HT1080 (cell line): ENCODE measurements at places on chromosomes 5 and 9.

- no peak for DNase-seq
Observed at GRCh38 chr5:74288448-74289108, 351.9 kb downstream of the ENC1 start.

GRCh38 chr9:124674651-124675050 is 96.5 kb downstream of the NR6A1 start:
- DNase-seq, result no peak

DNA sequence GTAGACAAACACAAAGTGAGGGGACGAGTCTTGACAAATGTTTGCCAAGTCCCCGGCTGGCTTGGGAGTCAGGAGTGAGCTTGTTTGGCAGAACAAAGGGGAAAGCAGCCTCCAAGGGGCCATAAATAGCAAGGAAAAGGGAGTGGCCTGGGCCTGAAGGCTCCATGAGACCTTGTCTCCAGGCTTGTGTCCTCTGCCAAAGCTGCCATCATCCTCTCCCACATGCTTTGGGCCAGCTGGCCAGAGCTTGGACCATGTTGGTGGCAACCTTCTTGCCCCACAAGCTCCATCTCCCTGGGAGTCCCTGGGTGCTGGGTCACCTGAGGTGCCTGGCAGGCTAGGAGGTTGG is 13.3 kb upstream of the PITX1 start:
- DNase-seq, result no peak

DNA sequence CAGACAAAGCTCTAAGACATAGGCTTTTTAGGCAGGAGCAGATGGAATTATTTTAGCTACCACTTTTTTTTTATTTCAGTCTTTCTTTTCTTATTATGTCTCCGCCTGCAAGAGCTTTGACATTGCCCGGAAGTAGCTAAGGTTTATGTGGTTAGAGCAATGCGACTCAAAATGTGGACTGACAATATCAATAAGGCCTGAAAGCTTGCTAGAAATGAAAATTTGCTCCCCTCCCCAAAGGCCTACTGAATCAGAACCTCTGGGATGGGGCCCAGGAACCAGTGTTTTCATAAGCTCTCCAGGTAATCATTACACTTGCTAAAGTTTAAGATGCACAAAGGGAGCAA is 81.3 kb downstream of the SUSD1 start:
- DNase-seq, result no peak

DNA sequence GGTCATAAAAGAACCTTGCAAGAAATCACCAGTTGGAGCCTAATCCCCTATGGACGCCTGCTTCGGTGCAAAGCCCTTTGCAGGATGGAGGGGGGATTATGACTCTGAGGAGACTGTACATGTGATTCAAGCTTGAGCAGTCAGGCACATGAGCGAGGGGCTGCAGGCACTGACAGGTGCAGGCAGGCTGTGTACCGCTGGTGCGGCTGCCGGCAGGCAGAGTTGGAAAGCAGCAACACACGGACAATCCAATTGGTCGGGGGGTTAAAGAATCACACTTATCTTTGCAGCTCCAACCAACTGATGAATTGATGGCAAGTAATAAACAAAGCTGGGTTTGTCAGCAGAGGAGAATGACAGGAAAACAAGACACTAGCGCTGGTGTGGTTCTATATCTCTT is 5.7 kb downstream of the WHRN start:
- DNase-seq, result no peak

- peak; percentile 39 for DNase-seq
Observed at GRCh38 chr9:17793713-17794622, 215.1 kb downstream of the SH3GL2 start.

DNA sequence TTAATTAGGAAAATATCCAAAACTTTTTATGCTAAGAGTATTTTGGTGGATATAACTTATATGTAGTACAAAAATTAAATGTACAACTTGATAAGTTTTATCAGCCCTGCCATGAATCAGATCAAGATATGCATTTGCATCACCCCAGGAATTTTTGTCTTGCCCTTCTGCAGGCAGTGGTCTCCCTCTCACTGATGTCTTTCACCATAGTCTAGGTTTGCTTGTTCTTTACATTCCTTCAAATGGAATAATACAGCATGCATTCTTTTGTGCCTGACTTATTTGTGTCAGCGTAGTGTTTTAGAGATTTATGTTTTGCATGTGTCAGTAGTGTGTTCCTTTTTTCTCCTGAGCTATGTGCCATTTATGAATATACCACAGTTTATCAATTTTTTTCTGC is 36.4 kb downstream of the RNF180 start:
- no peak for DNase-seq

- DNase-seq, result no peak
Observed at GRCh38 chr5:115767424-115767823, 49.0 kb downstream of the CDO1 start.

- no peak for DNase-seq
Observed at GRCh38 chr5:178107756-178108310, 5.5 kb upstream of the N4BP3 start.

GRCh38 chr5:87945286-87945650 is 323.4 kb downstream of the TMEM161B start:
- no peak for DNase-seq

DNA sequence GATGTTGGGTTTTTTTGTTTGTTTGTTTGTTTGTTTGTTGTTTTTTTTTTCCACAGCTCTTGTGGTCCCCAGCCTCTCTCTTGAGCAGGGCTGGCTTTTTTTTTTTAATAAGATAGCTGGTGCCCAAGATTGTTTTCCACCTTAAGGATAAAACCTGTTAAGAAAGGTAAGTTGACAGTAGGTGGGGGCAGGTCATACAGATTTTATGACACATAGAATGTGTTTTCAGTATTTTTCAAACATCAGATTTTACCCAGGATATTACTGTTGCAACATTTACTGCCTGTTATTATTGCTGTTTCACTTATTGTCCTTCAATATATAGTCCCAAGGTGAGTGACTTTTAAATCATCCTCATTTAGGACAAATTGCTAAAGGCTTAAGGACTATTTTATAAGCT is 3.9 kb upstream of the IL7R start:
- no peak for DNase-seq

GRCh38 chr9:114070188-114071103 is 7.7 kb downstream of the AMBP start:
- DNase-seq, result no peak

- DNase-seq, result peak; percentile 60
Observed at GRCh38 chr9:133792721-133793470, 54.7 kb upstream of the SARDH start.

- no peak for DNase-seq
Observed at GRCh38 chr5:172170251-172170701, 17.7 kb downstream of the STK10 start.

GRCh38 chr5:72523960-72524582 is 16.9 kb upstream of the ZNF366 start:
- DNase-seq, result peak; percentile 62

DNA sequence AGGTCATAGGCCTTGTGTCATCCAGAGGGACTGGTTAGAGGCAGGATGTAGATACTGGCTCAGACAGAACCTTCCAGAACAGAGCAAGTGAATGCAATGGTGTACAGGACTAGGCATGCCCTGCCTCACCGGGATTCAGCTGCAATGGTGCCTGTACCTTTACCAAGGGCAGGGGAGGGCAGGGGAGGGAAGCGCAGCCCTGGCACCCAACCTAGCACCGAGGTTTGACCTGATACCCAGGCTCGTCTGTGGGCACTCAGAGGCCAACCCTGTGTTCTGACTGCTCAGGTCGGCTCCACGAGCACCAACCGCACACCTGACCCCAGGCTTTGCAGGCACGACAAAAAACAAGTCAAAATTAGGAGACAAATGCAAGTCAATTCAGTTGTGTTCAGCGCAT is 47.3 kb upstream of the GFPT2 start:
- no peak for DNase-seq

- no peak for DNase-seq
Observed at GRCh38 chr5:167987490-167988280, 303.8 kb upstream of the WWC1 start.

- DNase-seq, result no peak
Observed at GRCh38 chr5:88719434-88719833, 163.6 kb downstream of the MEF2C start.

DNA sequence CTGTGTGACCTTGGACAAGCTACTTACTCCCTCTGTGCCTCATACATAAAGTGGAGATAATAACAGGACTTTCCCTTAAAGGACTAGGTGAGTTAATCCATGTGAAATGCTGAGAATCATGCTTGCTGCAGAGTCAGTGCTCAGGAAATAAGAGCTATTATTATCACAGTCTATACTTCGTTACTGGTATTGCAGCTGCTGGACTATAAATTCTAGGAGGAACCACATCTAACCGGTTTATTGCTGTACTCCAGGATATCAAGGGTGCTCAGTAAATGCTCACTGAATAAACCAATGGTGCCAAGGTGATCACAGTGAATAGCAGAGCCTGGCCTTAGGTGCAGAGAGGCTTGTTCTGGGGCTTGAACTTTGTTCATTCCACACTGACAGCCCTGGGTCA is 69.3 kb downstream of the HSPA4 start:
- no peak for DNase-seq

GRCh38 chr9:37382161-37382981 is 40.1 kb upstream of the GRHPR start:
- no peak for DNase-seq

- peak; percentile 41 for DNase-seq
Observed at GRCh38 chr5:38551030-38552017, 5.1 kb downstream of the LIFR start.

DNA sequence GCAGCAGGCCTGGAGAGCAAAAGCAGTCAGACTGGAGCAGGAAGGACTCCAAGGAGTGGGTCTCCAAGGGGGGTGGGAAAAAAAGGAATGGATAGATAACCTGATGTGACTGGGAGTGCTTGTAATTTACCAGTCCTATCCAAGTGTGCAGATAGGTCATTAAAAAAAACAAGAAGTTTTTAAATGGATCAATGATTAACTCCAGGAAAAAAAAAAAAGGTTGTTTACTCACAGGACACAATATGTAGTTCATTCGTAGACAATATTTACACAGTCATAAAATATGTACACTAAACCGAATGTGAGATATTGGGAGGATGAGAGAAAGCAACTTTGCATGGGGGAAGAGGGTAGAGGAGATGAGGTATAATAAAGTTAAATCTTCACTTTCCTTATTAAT is 20.4 kb downstream of the ZBTB5 start:
- no peak for DNase-seq

DNA sequence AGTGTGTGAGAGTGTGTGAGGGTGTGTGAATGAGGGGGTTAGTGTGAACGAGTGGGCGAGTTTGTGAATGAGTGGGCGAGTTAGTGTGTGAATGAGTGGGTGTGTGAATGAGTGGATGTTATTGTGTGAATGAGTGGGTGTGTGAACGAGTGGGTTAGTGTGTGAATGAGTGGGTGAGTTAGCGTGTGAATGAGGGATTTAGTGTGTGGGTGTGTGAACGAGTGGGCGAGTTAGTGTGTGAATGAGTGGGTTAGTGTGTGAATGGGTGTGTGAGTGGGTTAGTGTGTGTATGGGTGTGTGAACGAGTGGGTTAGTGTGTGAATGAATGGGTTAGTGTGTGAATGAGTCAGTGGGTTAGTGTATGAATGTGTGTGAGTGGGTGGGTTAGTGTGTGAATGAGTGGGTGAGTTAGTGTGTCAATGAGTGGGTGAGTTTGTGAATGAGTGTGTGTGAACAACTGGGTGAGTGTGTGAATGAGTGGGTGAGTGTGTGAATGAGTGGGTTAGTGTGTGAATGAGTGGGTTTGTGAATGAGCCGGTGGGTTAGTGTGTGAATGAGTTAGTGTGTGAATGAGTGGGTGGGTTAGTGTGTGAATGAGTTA is 37.5 kb downstream of the NKD2 start:
- DNase-seq, result no peak
